ENCODE measurements at places on chromosomes 16 and 17. TPM values are rescaled to one million over a fixed set of nuclear protein-coding genes. Genes with fewer than 3 reads are reported as not detected.

The TPSG1 gene
- total RNA-seq: not detected

The MPO gene
- total RNA-seq: not detected

DNA sequence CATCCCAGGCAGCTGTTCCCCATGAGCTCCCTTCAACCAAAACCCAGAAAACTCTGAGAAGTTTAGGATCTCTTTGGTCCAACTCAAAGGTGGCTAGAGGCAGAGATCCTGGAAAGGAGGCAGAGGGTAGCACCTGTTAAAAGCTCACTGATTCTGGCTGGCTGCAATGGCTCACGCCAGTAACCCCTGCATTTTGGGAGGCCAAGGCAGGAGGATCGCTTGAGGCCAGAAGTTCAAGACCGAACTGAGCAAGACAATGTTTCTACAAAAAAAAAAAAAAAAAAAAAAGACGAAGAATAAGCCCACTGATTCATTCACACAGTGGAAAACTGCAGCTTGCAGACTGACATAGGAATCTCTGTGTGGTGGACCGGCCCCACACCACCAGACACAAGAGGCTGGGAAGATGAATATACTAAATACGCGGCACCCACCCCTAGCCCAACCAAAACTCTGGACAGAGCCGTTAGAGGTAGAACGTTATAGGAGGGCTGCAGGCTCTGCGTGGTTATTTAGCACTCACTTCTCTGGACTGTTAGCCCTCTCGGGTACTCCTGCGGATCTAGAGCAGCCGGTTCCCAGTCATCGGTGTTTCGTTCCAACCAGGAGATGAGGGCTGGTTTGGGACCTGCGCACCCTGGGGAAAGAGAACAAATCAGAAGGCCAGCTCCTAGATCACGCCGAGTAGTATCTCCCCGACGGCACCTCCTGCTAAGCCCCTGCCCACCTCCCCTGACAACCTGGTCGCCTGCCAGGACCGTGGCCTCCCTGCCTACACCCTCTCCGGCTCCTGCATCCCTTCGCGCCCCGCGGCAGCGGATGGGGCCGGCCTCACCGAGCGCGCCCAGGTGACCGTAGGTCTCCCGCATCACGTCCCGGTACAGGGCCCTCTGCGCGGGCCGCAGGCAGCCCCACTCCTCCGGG, 925 bp downstream of the ZNF689 start:
- DNase-seq: no peak

- DNase-seq: no peak
Observed at GRCh38 chr16:70476272-70477020, 22.1 kb downstream of the FCSK start.

- DNase-seq: no peak
Observed at GRCh38 chr17:2691965-2692780, 19.4 kb downstream of the CLUH start.

- DNase-seq: no peak
Observed at GRCh38 chr16:58176608-58177352, 21.1 kb downstream of the CSNK2A2 start.

DNA sequence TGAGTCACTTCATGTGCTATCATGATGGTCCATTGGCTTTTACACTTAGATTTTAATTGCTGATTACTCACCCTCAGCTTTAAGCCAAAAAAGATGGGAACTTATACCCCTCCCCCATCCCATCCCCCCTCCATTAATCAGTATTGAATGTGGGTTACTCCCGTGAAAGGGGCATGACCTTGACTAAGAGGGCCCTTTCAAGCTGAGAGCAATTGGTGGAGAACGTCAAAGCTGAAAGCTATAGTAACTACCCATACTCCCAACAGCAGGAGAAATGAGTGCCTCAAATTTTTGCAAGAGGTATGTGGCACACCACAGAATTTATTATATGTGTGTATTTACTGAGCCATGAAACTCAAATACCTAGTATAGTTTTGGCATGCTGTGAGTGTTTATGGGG, 99.7 kb upstream of the CDH8 start:
- no peak for DNase-seq

DNA sequence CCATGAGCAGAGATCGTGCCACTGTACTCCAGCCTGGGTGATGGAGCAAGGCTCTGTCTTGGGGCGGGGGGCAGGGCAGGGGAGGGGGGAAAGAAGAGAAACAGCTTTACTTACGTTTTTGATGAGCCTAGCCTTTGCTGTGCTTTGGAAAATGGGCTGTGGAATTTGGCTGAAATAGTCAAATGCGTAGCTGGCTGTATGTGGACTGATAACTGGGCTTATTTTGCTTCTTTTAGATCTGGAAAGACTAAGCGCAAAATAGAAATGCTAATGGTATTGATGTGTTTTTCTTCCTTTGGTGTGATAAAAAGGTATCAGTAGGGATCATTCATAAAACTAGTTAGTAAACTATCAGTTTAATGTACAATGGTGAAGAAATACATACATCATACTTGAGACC, 346.4 kb downstream of the WWOX start:
- no peak for DNase-seq

- DNase-seq: no peak
Observed at GRCh38 chr17:78795861-78796516, 13.9 kb upstream of the CYTH1 start.

- DNase-seq: no peak
Observed at GRCh38 chr17:6603744-6604325, 36.7 kb downstream of the KIAA0753 start.

- DNase-seq: no peak
Observed at GRCh38 chr17:49690256-49690655, 12.4 kb upstream of the SPOP start.

DNA sequence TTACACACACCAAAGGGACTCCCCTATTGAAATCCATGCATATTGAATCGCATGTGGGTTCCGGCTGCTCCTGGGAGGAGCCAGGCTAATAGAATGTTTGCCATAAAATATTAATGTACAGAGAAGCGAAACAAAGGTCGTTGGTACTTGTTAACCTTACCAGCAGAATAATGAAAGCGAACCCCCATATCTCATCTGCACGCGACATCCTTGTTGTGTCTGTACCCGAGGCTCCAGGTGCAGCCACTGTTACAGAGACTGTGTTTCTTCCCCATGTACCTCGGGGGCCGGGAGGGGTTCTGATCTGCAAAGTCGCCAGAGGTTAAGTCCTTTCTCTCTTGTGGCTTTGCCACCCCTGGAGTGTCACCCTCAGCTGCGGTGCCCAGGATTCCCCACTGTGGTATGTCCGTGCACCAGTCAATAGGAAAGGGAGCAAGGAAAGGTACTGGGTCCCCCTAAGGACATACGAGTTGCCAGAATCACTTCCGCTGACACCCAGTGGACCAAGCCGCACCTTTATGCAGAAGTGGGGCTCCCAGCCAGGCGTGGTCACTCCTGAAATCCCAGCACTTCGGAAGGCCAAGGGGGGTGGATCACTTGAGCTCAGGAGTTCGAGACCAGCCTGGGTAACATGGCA, 2.2 kb downstream of the GAA start:
- DNase-seq: no peak

GRCh38 chr16:70661534-70661917, 15.2 kb downstream of the IL34 start:
- DNase-seq: no peak

GRCh38 chr16:2529961-2530628, 1.1 kb downstream of the CEMP1 start:
- no peak for DNase-seq

DNA sequence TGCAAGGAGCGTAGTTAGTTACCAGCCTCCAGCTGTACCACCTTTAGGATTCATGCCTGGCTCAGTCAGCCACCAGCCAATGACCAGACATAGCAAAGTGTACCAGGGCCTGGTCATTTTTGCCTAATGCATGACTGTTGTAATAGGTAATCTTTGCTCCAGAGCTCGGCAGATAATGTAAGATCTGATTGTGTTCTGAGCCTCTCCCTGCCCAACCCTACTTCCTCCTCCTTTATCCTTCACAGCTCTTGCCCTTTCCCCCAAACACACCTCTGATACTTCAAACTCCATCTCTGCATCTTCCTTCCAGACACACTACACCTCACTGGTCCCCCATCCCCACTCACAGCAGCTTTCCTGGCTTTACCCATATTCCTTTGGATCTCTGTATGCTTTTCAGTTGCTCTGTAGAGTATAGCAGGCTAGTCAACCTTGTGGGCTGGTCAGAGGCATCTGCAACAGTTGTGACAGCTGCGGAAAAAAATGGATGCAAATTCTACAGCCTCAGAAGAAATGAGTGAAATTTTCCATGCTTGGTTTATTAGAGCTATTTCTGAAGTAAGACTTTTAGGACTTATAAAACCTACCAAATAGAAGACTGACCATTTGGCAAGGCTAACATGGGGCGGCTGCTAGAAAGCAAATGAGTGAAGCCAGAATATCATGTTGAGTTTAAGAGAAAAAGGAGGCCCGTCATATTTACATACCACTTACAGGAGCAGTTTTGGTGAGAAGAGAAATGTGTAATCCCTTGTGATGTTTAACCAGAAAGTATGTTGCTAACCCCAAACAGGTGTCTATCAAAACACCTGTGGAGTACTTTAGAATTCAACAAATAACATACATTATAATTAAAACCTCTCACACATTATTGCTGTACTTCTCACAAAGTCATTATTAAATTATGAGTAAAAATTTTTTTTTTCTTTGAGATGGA, 19.9 kb upstream of the C16orf87 start:
- no peak for DNase-seq

GRCh38 chr16:610513-611381, 20.0 kb upstream of the WFIKKN1 start:
- no peak for DNase-seq

- no peak for DNase-seq
Observed at GRCh38 chr17:55872374-55872773, 121.5 kb downstream of the PCTP start.

- DNase-seq: no peak
Observed at GRCh38 chr16:12210258-12210880, 233.8 kb downstream of the SNX29 start.
